ENCODE measurements at places on chromosomes 13 and 19.

GRCh38 chr19:42159942-42160341 lies 27.7 kb upstream of the POU2F2 start:
- no peak for DNase-seq

DNA sequence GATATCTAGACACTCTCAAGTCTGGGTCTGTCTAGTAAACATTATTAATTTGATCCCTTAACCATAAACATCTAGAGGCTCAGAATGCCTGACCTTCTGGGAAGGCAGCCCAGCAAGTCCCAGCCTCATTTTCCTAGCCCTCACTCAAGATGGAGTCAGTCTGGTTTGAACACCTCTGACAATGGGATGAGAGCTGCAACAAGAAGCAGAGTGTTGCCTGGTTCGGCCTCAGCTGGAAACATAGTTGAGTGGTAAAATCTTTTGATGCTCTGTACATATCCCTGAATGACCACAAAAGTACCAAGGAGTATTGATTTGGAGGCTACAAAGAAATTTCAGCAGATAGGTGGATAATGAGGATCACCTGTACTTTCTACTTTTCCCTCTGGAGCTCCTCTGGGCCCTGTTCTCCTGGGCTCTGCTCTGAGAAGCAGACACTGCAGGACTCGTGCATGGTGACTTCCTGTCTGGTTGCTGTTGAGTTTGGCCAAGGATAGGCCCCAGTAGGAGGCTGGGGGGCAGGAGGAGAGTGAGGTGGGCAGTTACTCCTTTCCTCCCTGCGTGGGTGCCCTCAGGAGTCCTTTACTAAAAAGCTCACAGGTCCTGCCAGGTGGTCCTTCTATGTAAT lies 68.4 kb upstream of the SLC15A1 start:
- DNase-seq = no peak

- no peak for DNase-seq
Observed at GRCh38 chr19:6070207-6070681, 40.1 kb downstream of the RFX2 start.

DNA sequence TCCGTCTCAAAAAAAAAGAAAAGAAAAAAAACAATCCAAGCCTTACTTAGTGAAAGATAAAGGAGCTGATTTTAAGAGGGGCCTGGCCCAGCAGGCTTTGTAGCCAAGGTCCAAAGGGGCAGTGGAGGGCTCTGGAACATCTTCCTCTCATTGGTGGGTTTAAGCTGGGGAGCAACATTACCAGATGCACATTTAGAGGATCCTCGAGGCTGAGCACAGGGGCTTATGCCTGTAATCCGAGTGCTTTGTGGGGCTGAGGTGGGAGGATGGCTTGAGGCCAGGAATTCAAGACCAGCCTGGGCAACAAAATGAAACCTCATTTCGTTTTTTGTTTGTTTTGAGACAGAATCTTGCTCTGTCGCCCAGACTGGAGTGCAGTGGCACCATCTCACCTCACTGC lies 8.0 kb upstream of the TMEM160 start:
- no peak for DNase-seq

DNA sequence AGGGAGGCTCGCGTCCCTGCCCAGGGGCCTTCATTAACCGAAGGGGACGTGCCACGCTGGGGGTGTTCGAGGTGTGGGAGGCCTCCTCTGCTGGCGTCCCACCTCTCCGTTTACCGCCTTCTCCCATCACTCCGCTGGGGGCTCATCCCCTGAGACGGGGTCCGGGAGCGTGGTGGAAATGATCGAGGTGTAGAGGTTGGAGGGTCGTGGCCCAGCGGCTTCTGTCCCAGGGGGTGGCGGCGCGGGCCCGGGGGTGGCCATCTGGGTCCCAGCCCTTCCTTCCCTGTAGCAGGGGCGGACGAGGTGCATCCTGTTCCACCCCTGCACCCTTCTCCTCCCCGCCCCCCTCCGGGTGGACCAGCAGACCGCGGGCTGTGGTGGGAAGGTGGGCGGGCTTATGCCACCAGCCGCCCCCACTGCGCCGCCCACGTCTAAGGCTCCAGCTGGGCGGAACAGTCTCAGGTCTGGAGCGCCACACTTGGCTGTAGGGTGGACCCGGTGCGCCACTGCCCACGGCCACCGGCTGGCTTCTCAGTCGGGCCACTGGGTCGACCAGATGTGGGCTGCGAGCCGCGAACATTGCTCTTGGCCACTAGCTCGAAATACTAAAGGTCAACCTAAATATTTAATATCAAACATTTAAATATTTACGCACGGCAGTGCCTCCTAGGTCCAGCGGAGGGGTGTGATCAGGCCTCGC lies 69.5 kb downstream of the ZNF723 start:
- no peak for DNase-seq

DNA sequence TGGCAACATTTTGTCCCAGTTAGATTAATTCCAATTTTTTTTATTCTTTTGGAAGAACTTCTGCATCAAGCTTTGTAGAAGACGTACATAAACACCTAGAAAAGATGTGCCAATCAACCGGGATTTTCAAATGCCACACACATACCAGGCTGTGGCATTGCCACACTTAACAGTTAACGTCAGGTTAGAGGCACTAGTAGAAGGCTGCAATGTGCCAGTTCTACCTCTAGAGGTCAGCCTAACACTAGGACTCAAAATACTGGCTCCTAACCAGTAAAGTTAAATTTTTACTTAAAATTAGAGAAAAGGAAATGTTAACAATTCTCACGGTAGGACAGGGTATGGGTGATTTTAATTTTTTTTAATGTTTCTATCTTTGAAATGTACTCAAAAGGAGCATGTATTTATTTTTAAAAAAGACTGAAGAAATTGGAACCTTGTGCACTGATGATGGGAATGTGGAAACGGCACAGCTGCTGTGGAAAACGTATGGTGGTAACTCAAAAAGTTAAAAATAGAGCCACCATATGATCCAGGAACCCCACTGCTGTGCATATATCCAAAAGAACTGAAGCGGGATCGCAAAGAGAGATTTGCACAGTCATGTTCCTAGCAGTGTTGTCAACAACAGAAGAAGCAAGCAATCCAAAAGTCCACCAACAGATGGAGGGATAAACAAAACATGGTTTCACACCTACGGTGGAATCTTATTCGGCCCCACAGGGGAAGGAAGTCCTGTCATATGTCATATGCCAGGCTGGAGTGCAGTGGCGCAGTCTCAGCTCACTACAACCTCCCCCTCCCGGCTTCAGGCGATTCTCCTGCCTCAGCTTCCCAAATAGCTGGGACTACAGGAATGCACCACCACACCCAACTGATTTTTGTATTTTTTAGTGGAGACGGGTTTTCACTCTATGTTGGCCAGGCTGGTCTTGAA lies 30.3 kb downstream of the CRYL1 start:
- peak; percentile 55 for DNase-seq

- DNase-seq = no peak
Observed at GRCh38 chr13:25252752-25253151, 34.5 kb downstream of the MTMR6 start.

GRCh38 chr19:408902-409515 lies at the start of gene C2CD4C:
Gene C2CD4C, minus strand, starts transcription at chr19:409147. Its CDS starts 786 bp downstream, at chr19:408361.
- DNase-seq = no peak

DNA sequence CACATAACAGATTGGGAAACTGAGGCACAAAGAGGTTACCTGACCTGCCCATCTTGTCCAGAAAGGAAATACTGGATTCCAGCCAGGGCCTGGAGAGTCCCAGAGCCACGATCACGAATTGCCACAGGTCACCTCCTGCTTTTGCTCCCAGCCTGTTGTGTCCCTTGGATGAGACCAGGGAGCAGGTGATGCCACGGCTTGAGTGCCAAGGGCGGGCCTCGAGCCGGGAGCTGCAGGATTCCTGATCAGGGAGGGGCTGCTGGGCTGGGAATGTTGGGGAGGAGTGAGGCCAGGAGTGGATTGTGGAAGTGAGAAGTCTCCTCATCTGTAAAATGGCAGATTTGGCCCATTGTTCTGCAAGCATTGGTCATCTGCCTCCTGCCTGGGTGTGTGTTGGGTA lies 29.4 kb downstream of the DNM2 start:
- DNase-seq = no peak

DNA sequence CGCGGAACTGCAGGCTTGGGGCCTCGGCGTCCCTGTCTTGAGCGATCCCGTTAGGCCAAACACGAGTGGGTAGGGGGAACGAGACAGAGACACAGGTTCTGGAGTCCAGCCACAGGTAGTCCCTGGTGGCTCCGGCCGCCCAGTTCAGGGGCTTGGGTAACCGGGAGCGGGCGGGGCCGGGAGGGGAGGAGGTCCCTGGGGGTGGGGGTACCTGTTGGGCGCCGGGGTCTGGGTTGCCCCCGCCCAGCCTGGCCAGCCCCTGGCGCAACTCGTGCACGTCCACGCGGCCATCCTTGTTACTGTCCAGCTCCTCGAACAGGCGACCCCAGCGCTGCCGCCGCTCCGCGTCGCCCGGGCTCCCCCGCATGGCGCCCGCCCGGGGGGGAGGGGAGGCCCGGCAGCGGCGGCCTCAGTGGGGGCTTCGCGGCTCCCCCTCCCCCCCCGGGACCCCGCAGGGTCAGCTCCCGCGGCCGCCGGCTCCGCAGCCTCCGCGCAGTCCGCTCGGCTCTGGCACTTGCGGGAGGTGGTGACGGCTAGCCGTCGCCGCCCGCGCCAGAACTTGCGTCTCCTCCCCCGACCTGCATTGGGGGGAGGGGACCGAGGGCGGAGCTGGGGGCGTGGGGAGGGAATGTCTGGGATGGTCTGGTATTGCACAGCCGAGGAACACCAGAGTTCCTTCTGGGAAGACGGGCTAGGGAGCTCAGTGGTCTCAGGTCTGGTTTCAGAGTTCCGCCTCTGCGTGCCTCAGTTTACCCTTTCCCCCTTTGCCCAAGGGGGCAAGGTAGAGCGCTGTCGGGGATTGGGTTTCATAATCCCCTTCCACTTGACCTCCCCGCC lies at the start of gene SLC25A23:
Gene SLC25A23, minus strand, starts transcription at position 531 of the 837 bp plus-strand sequence. Its CDS starts 164 bp downstream, at position 367.
- DNase-seq = peak; percentile 61

DNA sequence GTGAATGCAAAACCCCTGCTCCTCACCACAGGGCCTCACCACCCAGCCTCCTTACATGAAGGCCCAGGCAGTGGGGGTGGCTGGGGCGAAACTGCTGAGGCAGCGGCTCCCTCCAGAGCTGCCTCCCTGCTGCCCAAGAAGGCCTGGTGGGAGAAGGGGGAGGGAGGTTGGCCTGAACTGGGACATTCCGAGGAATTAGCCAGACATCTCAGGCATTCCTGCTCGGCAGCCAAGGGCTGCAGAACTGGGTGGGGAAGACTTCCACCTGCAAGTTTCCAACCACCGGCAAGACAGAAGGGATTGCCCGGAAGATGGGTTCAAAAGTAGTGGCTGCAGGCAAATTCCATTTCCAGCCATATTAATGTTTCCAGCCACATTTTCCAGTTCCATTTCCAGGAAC lies 2.3 kb upstream of the PSPN start:
- DNase-seq = no peak

DNA sequence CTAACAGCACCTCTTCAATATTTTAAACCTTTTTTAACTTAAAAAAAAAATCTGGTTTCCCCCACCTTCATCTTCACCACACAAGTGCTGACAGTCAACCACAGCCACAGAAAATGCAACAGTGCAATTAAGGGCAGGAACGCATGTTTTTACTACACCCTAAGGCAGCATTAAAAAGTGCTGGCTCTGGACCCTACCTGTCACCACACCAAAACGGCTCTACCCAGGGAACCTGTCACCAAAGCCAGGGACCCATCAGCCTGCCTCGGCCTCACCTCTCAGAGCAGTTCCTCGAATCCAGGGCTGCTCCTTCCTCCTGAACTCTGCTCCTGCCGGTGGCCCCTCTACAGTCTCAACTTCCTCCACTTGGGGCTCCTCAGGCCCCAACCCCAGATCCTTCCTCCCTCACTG lies 22.5 kb upstream of the SLC35E1 start:
- no peak for DNase-seq

DNA sequence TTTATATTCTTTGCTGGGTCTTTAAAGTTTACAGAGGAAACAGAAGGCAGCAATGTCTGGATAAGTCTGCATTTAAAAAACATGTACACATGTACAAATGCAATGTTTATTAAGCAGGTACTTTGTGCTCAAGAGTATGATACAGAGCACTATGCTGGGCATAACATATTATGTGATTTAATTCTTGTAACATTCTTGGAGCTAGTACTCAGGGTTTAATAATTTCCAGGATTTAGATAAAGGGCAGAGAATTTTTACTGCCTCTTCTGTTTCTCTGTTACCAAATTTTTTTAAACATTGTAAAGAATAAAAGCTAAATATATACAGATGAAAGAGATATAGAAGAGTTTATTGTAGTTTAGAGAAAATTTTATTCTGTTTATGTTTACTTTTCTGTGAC lies 152.7 kb downstream of the ZNF737 start:
- DNase-seq = no peak

DNA sequence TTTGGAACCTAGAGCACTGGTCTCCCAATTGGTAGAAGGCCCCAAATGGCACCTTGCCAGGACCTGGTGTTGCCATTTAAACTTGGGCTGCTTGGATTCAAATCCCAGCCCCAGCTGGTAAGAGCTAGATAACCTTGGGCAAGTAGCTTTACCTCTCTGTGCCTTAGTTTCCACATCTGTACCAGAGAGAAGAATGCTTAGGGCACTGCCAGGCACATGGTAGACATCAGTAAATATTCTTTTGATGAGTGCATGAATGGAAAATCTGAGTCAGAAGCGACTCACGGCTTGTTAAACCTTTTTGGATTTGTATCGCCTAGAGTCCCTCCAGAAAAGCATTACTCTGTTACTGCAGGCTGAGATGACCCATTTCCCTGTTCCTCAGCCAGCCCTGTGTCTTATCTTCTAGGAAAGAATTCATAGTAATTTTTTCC lies 90.9 kb downstream of the SIPA1L3 start:
- no peak for DNase-seq

DNA sequence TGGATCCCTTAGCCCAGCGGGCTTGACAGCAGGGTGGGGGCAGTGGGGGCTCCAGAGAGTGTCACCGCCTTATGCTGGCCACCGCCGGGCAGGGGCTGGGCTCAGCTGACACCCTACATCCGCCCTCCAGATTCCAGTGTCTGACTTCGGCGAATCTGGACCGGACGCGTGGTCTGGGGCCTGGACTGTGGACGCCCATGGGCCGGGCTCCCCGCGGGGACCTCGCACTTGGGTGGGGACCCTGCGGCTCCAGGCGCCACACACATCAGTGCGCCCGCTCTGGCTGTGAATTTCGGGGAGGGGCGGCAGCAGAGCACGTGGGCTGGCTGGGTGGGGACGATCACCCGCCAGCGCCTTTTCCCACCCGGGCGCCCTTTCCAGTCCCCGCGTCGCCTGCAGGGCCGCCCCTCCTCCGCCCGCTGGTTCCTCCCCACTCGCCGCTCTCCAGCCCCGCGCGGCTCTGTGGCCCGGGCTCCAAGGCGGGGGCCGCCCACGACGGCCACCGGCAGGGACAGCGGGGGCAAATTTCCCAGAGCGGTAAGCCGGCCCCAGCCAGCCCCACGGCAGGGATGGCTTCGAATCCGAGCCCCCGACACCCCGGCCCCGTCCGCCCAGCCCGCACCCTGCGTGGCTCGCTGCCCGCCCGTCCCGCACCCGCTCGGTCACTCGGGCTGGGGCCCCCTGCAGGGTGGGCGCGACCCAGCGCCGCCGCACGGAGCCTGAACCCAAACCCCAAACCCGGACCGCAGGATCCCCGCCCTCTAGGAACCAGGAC lies 23.3 kb upstream of the ZNF99 start:
- no peak for DNase-seq
